Activated gamma-delta T cell treated with anti-CD3 and anti-CD28 coated beads, Interleukin-2, amount 50 U/mL, for 16 hours (primary cell): ENCODE measurements at places on chromosomes 4 and X.

- DNase-seq: no peak
These were observed 24.9 kb downstream of the LHFPL1 start for GRCh38 chrX:112654871-112655270.

- no peak for DNase-seq
These were observed 179.2 kb upstream of the PCDH18 start for GRCh38 chr4:137711502-137711901.

DNA sequence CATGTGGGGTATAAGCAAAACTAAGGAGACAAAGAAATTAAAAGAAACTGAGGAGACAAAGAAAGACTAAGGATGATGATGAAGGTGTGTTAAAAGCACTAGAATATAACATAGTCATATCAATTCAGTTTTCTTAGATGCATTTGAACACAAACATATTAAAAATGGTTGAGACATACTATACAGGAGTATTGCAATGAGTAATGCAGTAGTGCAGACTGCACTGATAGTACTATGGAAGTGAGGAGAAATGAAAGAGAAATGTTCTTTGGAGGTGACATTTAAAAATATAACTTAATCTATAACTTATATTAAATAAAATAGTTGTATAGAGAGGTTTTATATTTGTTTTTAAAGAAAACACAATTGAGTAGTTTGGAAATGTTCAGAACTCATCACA is 279.2 kb downstream of the CAMK2D start:
- DNase-seq: no peak

DNA sequence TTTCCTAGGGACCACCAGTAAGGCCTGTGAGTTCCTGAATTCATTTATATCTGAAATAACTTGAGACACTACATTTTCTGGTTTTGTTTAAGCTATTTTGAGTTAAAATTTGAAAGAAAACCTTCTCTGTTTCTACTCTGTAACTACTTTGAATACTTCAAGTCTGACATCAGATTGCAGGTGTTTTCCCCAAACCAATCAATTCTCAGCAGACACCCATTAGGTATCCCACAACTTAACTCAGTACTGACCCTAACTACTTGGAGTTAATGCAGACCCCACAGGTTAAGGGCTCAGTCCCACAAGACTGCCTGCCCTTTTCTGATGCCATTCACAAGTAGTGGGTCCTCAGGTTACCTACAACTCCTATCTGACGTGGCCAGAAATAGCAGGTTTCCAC is 1100.0 kb upstream of the SLIT2 start:
- DNase-seq: no peak

GRCh38 chrX:54978448-54978847 is 15.5 kb downstream of the PFKFB1 start:
- no peak for DNase-seq

DNA sequence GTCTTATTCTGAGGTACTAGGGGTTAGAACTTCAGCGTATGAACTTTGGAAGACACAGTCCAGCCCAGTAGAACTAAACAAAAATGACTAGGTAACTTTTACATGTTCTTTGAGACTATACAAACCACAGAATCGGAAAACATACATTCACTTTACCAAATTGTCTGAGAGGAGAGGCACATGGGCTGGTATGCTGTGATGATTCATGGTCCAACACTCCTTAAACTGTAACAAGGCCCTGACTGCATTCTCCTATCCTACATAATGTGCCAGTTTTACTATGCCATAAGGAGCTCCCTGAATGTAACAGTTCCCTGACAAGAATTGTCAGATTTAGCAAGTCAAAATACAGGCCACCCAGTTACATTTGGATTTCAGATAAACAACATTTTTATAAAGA is 640.0 kb downstream of the RAB28 start:
- DNase-seq: no peak

DNA sequence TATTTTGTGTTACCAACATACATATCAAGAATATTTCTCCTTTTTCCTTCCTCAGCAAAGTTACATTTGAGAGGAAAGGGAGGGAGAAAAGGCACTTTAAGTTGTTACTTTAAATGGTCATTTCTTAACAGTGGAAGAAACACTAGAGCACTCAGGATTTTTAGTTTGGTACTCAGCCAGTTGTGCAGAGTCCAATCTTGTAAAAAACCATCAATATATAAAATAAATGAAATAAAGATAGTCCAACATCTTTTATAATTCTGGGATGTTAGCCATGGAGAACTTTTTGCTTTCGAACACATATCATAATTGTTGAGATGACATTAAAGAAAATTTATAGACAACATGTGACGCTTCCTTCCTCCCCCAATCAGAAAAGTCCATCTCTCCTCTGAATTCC is 253.8 kb downstream of the QDPR start:
- DNase-seq: no peak

GRCh38 chrX:95903490-95903889 is 781.2 kb upstream of the DIAPH2 start:
- DNase-seq: no peak

- no peak for DNase-seq
These were observed 34.1 kb upstream of the TMPRSS11F start for GRCh38 chr4:68163754-68164153.

DNA sequence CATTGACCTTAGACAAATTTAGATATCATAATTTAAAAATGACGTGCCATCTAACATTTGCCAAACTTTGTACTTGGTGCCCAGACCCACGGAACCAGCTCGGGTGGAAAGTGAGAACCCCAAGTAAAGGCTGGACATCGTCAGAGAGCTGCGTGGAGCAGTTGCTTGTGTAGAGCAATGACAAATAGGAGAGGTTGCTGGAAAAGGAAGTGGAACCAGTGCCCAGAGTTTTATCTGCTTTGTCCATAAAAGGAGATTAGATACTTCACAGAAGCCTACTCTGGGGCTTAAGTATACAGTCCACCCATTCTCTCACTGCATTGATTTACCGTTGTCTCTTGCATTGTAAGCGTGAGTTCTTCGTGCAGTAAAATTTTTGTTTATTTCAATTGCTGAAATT is 5.4 kb upstream of the TBC1D1 start:
- DNase-seq: no peak

DNA sequence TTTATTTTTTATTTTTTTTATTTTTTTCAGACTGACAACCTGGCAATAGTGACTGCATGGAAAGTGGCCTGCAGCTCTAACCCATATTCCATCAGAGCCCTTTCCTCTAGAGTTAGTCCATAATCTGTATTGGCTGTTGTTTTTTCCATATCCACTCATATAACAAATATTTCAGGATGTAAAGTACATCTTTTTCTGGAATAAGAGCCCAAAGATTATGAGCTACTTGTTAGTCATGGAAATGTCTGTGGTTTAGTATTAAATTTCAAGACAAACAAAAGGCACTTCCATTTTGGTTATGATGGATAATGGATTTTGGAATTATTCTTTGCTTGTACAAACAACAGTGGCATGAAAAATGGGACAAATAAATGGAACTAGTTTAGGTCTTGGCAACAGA is 296.0 kb upstream of the HS3ST1 start:
- DNase-seq: no peak

- no peak for DNase-seq
These were observed 254.5 kb downstream of the SPRY1 start for GRCh38 chr4:123651066-123651465.

- no peak for DNase-seq
These were observed 78.9 kb upstream of the CBR4 start for GRCh38 chr4:169089004-169089403.

DNA sequence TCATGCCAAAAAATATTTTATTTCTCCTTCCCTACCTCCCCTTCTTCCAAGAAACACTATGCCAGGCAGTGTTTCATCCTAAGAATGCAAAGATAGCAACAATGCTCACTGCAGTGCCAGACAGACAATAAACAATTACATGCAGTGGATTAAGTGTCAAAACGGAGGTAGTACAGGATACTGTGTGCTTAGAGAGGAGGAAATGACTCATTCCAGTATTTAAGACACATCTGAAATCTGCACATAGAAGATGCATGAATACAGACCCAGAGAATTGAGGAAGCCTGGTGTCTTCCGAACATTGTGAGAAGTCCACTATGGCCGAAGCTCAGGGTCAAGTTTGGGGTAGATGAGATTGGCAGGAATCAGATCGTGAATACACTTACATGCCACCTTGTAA is 326.4 kb downstream of the PPP3CA start:
- DNase-seq: no peak

DNA sequence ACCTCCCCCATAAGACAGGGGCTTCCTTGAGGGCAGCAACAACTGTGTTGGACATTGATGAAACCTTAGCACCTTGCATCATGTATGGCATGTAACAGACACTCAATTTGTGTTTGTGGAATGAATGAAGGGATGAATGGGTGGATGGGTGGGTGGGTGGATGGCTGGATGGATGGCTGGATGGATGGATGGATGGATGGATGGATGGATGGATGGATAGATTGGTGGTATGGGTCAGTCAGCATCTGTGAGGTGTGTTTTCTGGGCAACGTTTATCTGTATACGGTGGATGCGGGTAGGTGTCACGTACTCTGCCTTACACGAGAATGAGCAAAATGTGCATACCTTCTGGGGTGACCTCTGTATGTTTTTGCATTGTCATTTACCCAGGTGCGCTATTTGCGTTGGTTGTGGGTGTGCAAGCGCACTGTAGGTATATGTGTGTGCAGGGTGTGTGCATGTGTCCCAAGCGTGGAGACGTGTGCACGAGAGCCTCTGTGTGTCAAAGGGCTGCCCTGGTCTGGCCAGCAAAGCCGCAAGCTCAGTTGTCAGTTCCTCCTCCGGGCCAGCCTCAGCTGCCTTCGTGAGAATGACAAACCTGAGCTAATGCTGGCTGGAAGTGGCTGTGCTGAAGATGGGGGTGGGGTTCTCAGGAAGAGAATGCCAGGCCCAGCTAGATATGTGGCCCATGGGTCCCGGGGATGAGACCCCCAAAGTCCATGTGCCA is 26.5 kb downstream of the ELF4 start:
- DNase-seq: no peak

- no peak for DNase-seq
These were observed 10.1 kb downstream of the REELD1 start for GRCh38 chr4:146224326-146224966.

GRCh38 chr4:52879471-52879870 is 17.4 kb downstream of the RASL11B start:
- DNase-seq: no peak

DNA sequence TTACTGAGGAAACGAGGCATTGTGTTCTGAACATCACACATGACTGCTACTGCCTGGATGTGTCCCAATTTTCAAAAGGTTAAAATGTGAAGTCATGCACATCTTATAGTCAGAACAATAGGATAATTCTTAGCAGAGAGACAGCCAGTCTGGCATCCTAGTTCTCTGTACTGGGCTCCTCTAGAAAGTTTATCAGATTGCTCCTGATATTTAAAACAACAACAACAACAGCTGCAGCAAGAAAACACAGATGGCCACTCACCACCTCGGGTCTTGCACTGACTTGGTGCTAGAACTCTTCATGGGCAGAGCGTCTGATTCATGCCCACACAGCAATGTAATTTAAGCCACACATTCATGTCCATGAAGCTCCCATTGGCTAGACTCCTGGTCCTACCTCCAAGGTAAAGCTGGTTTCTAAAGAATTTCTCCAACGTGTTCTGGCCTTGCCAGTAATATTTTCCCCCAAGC is 33.3 kb upstream of the SLC2A9 start:
- DNase-seq: no peak

DNA sequence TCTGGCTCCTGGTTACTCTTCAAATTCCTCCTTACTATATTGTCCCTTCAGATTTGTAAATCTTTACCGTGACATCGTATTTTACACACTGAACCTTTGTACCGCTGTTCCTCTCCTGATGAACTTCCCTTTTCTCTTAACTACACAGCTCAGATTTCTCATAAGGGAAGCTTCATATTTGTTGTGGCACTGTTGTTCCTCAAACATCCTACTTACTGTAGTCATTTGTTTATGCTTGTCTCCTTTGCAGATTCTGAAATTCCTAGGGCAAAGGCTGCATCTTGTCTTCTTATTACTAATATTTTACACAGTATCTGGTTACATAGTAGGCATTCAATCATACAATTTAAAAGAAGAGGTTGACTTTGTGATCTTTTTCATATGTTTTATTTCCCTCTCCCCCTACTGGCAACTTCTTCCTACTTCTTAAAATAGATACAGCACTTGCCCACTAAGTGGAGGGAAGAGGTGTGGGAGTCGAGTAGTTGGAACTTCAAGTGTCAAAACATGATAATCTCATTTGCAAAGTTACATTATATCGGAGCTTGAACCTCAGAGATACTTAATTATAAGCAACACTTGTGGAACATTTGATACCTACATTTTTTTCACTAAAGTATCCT is 50.0 kb downstream of the TET2 start:
- DNase-seq: no peak

- DNase-seq: no peak
These were observed 84.3 kb upstream of the HPRT1 start for GRCh38 chrX:134375691-134376090.

DNA sequence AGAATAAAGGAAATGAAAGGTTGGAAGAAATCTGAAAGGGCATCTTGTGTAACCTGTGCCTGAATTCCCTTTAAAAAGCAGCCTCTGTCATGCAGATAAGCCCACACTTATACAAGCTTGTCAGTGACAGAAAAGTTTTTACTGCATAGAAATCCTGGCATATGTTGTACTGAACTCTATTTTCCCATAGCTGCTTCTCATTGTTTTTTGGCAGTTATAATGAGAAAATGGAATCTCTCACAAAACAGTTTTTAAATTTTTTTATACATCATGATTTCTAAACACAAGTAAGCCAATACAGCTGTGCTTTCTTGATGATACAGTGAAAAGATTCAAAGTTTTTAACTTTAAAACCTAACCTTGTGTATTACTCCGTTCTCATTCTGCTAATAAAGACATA is 511.4 kb upstream of the ARX start:
- DNase-seq: no peak

DNA sequence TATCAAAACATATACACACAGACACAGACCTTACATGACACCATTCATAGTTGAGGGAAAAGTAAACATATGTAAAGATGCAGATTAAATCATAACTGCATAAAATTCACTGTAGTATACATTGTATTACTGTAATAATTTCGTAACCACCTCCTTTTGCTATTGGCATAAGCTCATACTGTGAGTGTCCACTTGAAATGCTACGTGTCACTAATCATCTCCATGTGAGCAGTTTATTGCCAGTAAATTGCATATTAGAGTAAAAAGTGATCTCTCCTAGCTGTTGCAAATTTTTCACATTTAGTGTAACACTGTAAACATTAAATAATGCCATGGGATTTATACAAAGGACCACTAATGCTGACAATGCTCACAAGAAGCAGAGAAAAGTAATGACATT is 256.7 kb upstream of the GNPDA2 start:
- no peak for DNase-seq

- DNase-seq: no peak
These were observed 5.5 kb upstream of the NXF3 start for GRCh38 chrX:103098488-103098887.

GRCh38 chr4:143035661-143036060 is 149.1 kb upstream of the USP38 start:
- DNase-seq: no peak
